Pons (tissue), 1 donor: ENCODE measurements at places on chromosomes 13 and 19.

GRCh38 chr19:1045247-1045603 is 5.3 kb downstream of the ABCA7 start:
- no peak for DNase-seq

- no peak for DNase-seq
Observed at GRCh38 chr19:7461841-7462629, 26.8 kb downstream of the PEX11G start.

- DNase-seq: no peak
Observed at GRCh38 chr19:5530701-5531100, 37.1 kb downstream of the TINCR start.

DNA sequence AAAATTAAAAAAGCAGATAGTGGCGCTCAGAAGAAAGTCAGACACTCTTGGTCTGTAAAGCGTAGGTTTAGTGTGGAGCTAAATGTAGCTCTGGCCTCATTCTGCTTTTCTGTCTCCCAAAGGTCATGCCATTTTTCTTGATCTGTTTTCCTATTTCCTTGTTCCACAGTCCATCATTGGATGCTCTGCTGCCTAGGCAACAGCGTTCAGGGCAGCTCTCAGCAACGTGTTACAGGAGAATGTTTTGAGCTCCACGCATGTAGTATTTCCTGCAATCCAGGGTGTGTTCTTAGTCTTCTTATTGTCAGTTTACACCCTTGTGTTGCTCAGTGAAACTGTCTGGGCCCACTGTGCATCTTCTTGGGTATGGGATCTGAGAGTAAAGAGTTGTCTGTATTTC is 46.0 kb upstream of the PCDH8 start:
- no peak for DNase-seq

- no peak for DNase-seq
Observed at GRCh38 chr13:49859560-49859959, 67.1 kb upstream of the KPNA3 start.

- no peak for DNase-seq
Observed at GRCh38 chr19:19548915-19549759, 11.1 kb downstream of the CILP2 start.

GRCh38 chr13:24107955-24108614 is 52.4 kb upstream of the SPATA13 start:
- no peak for DNase-seq

DNA sequence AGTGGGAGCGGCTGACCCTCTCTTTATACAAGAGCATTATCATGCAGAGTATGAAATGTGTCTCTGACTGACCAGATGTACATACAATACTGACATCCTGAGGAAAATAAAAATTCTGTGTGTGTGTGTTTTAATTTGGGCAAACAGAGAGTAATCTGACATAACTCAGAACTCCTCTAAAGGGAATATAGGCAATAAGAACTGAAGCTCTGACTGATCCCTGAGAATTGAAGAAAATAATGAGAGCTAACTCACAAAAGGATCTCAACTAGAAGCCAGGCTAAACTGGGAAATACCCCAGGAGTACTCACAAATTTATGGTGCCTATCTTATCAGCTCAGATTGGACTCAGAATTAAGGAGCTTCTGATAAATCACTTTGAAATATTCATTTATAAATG is 539.9 kb downstream of the OLFM4 start:
- no peak for DNase-seq

DNA sequence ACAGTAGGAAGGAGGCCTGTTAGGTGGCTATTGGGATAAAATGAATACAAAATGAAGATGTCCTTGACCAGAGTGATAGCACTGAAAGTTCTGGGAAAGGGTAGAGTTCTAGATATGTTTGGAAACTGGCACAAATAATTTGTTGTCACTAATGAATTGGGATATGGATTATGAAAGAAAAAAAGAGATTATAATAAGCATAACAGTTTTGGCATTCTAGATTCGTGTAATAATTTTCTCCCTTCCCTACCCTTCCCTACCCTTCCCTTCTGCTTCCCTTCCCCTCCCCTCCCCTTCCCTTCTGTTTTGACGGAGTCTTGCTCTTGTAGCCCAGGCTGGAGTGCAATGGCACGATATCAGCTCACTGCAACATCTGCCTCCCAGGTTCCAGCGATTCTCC is 271.0 kb upstream of the PRR20A start:
- DNase-seq: no peak

DNA sequence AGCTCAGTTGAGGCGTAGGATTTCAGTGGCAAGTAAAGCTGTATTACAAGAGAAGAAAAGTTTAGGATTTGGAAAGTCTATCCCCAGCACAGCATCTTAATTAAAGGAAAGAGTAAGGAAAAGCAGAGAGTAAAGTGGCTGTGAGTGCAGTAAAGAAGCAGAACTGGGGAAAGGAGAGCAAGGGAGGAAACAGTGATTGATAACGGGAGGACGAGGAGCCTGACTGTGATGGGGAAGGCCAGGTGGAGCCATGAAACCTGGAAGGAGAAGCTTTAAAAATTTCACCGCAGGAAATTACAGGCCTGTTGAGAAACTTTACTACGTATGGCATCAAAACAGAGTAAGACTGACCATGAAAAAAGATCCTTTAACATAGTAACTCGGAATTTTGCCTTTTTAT is 175.6 kb downstream of the SHISA2 start:
- DNase-seq: no peak

GRCh38 chr13:91168386-91168711 is 179.1 kb upstream of the MIR17HG start:
- no peak for DNase-seq

- no peak for DNase-seq
Observed at GRCh38 chr19:12987781-12988180, 7.5 kb upstream of the NFIX start.

GRCh38 chr19:37914908-37915307 is 7.9 kb downstream of the SIPA1L3 start:
- no peak for DNase-seq

- DNase-seq: no peak
Observed at GRCh38 chr19:7063764-7064418, 5.4 kb upstream of the MBD3L3 start.

GRCh38 chr13:51235186-51235585 is 13.0 kb downstream of the FAM124A start:
- DNase-seq: peak; percentile 1

DNA sequence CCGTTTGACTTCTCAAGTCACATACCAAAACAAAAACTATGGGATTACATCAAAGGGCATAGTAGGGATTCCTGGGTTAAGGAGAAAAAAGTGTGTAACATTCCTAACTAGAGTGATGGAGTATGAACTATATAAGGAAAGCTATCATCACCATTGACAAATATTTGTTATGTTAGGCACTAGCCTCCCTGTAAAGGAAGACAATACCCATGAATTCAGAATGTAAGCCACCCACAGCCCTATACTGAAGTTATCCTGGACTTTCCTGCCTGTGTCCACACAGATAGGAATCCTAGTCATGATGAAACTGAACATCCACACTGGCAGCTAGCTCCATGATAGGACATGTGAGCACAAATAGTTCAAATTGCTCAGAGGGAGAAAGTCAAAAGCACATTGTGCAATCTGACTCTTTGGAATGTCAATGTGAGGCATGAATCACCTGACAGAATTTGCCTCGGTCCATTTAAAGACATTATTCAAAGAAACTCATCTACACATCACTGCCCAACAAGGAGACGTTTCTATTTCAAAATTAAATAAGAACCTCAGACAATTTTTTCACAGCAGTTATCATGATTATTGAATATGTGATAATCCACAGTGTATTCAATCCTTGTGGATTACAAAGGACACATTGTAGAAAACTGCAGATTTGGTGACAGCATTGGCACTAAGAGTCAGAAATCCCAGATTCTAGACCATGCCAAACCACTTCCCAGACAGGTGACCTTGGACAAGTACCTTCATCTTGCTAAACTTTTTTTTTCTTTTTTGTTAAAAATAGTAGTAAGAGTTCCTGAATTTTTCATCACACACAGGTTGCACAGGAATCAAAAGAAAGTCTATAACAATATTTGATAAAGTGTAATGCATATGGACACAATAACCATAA is 529.3 kb downstream of the IRS2 start:
- no peak for DNase-seq

DNA sequence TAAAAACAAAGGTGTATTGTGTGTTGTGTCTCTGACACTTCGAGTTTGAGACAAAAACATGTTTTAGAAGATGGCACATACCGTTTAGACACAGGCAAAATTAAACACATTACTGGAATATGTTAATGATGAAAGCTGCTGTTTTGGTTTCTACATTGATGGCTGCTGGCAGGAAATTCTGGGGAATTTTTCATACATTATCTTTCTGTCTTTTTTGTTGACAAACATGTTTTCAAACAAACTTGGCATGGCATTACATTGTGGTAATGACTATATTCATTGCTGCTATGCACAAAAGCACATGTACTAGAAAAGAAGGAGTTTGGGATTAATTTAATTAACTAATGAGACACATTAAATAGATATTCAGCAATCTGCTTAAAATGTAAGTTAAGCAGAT is 1187.6 kb downstream of the OLFM4 start:
- no peak for DNase-seq
